ENCODE measurements at places on chromosomes 13 and 19.

DNA sequence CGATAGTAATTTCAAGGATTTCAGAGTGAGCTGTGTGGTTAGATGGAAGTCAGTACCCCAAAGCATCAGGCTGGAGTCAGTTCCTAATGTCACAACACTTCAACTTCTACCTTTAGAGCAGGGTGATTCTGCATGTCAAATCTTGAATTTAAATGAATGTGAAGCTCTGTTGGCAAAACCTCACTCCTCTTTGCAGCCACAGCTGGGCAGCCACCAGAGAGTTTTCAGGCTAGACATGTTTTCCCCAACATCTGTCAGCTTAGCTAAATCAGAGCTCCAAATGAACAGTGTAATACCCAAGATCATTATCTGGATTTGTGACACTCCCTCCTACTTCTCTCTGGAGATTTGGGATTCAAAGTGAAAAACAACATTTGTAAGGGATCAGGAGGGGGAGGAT, 33.7 kb upstream of the OLFM4 start:
- no peak for DNase-seq

GRCh38 chr19:6011794-6012193, 33.9 kb upstream of the RANBP3 start:
- DNase-seq = no peak

DNA sequence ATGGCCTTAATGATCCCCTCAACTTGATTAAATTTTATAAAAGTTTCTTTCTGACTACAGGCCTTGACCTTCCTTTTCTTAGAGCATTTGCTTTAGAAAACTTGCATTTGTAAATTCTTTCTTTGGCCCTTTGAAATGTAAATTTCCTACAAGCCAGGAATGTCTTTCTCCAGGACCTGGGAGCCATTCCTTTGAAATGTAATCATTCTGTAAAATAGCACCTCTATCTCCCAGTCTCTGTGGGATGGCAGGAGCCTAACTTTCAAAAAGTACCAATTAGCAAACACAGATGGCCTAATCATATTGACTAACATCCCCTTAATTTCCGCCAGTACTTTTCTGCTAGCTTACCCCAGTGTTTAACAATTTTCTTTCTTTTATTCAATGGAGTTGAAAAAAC, 1394.2 kb upstream of the ATXN8OS start:
- DNase-seq = no peak

DNA sequence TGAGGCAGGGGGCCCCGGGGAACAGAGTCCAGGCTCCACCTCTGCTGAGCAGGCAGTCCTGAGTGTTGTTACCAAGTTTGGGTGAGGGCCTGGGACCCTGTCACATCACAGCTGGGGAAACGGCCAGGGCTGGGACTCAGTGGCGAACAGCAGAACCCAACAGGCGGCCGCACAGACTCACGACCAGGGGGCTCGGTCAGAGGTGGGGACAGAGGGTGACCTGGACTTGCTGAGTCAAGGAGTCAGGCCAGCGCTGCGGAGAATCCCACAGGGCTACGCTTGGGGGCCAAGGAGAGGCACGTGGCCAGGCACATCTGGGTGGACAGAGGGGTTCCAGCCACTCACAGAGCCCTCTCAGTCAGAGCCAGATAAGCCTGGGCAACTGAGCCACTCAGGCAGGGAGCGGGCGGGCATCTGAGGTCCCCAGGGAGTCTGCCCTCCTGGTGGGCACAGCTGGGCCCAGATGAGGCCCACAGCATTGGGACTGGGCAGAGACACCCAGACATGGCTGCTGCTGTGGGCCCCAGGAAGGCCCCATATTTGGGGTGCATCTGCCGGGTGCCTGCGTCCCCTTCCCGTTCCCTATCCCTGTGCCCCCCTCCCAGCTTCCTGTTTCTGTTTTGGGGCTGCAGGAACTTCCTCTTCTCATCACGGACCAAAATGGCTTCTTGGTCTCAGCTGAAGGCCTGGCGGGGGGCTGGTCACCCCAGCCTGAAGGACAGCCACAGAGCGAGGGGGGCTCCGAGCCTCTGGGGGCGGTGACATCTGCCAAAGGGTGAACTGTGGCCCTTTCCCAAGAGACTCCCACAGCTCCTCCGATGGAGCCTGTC, 34.0 kb downstream of the CEBPA start:
- no peak for DNase-seq

DNA sequence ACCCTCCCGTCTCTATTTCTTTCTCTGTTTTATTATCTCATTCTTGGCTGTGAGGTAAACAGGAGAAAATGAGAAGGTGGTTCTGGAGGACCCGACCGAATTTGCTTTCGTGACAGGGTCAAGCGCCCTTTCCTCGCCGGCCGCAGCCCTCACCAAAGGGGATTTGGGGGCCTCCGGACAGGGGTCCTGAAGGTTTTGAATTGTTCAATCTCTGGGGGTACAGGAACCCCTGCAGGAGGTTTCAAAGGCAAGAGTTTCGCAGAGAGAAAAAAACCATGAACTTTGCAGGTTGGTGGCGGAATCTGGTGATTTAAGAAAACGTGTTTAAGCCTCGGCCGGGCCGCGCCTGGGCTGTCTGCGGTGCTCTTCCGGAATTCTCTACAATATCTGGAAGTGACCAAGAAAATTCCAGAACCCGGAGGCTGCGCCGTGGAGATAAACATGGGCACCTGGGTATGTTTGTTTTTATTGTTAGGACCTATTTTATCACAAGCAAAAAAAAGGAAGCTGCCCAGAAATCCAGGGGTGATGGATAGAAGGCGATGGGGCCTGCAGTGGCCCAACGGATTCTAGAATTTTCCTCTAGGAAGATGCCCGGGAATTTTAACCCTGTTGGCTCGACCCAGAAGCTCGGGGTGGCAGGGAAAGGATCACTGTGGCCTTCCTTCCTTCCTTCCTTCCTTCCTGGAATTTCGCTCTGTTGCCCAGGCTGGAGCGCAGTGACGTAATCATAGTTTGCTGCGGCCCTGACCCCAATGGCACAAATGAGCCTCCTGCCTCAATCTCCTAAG, 14.2 kb upstream of the PTBP1 start:
- DNase-seq = no peak

DNA sequence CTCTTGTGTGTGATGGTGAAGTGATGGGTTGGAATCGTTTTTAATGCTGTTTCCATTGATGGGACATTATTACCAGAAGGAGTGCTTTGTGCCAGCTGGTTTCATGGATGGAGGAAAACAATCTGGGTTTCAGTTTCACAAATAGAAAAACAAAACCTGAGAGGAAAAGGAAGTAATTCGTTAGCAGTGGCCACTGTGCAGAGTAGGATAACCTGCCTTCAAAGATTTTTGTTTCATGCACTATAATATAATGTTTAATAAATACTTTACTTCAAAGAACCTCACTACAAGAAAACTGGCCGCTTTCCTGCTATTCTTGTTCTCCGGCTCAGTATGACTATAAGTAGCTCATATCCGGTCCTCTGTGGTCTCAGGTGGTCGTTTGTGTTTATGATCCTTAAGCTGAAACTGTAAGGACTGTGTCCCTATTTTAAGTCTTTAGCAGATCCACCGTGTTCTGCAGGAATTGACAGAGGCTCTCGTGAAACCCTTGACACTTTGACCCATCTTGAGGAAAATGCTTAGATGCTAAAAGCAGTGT, 104.7 kb downstream of the GGACT start:
- DNase-seq = no peak

DNA sequence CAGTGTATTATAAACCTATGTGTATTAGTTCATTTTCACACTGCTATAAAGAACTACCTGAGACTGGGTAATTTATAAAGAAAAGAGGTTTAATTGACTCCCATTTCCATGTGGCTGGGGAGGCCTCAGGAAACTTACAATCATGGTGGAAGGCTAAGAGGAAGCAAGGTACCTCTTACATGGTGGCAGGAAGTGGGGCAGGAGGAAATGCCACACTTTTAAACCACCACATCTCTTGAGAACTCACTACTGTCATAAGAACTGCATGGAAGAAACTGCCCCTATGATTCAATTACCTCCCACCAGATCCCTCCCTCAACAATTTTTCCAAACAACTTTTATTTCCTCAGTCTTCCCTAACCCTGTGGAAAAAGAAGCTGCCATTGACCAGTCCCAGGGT, 14.5 kb upstream of the TPP2 start:
- no peak for DNase-seq

DNA sequence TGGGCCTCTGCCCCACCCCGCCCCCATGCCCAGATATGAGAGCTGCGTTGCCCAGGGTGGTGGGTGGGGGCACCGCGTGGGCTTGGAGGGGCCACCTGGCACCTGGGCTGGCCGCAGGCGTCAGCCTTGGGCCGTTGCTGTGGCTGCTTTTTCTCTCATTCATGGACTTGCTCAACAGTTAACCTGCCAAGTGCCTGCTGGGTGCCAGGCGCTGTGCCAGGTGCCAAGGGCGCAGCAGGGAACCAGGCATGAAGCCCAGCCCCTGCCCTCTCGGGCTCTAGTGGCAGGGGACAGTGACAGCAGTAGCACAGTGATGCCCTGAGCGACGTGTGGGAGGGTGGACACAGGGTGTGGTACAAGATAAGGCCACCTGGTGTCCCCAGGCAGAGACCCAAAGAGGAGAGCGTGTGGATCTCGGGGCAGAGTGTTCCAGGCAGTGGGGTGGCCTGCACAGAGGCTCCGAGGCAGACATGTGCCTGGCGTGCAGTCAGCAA, 28.1 kb downstream of the DHX34 start:
- no peak for DNase-seq

DNA sequence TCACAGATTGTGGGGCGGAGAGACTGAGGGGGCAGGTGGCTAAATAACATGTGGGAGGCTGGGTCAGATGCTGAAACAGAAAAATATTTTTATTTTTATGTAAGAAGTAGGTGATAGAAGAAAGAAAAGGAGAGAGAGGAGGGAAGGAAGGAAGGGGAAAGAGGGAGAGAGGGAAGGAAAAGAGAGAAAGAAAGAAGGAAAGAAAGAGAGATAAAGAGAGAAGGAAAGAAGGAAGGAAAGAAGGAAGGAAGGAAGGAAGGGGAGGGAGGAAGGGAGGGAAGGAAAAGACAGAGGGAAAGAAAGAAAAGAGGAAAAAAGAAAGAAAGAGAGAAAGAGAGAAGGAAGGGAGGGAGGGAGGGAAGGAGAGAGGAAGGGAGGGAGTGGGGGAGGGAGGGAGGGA, 224.9 kb downstream of the UQCRFS1 start:
- DNase-seq = no peak

- DNase-seq = no peak
These were observed 86.9 kb downstream of the ZNF254 start for GRCh38 chr19:24173882-24174281.

GRCh38 chr19:11338569-11339253, 746 bp downstream of the RAB3D start:
- no peak for DNase-seq

- DNase-seq = no peak
These were observed 30.1 kb upstream of the OLFM2 start for GRCh38 chr19:9966448-9966847.

- DNase-seq = no peak
These were observed 47.4 kb upstream of the KATNAL1 start for GRCh38 chr13:30354493-30355383.

GRCh38 chr13:75250526-75251178, 231.3 kb downstream of the TBC1D4 start:
- peak; percentile 53 for DNase-seq

DNA sequence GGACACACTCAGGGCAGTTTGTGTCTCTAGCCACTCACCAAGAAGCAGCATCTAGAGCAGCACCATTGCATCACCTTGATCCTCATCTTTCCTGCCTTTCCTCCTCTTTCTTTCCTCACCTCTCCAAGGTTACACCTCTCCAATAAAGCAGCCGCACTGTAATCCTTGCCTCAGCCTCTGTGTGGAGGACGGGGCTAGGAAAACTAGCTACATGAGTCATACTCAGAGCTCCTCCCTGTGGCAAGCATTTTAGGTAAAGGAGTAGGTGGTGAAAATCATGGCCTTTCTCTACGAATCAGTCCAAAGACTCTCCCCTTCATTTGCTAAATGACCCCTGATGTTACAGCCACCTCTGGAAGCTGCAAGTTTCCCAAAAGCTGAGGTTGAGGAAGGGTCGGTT, 108.9 kb downstream of the DNAJC15 start:
- peak; percentile 66 for DNase-seq

- no peak for DNase-seq
These were observed 1.3 kb downstream of the TSKS start for GRCh38 chr19:49761625-49762311.

- DNase-seq = no peak
These were observed 225.8 kb downstream of the GGACT start for GRCh38 chr13:100362781-100363180.

- no peak for DNase-seq
These were observed 5.8 kb upstream of the DYRK1B start for GRCh38 chr19:39839678-39840327.

- no peak for DNase-seq
These were observed 50.4 kb downstream of the MBNL2 start for GRCh38 chr13:97272526-97272925.

- no peak for DNase-seq
These were observed 23.4 kb downstream of the UBAC2 start for GRCh38 chr13:99224021-99224420.

- DNase-seq = no peak
These were observed 85.7 kb downstream of the RYR1 start for GRCh38 chr19:38519168-38519567.

GRCh38 chr19:54463531-54464043, at the start of gene LENG9:
LENG9 (minus strand) TSS chr19:54463778; CDS start chr19:54463526, 252 bp downstream.
- peak; percentile 98 for DNase-seq

GRCh38 chr13:101399365-101399764, 16.9 kb downstream of the NALCN start:
- DNase-seq = peak; percentile 46

DNA sequence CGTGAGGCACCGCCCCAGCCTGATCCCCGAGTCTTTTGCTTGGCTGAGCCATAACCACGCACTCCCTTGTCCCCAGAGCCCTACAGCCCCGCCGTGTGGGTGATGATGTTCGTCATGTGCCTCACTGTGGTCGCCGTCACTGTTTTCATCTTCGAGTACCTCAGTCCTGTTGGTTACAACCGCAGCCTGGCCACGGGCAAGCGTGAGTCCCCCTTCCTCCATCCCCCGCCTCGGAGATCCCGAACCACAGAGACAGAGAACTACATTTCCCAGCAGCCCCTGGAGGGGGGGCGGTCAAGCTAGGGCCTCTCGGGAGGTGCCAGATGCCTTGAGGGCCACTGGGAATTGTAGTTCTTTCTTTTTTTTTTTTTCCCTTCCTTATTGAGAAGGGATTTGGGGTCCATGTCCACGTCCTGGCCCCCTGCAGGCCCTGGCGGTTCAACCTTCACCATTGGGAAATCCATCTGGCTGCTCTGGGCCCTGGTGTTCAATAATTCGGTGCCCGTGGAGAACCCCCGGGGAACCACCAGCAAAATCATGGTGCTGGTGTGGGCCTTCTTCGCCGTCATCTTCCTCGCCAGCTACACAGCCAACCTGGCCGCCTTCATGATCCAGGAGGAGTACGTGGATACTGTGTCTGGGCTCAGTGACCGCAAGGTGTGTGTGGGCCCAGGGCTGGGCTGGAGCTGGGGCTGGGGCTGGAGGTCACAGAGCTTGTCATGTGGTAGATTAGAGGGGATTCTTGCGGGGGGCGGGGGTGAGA, 25.9 kb downstream of the GRIN2D start:
- DNase-seq = no peak

GRCh38 chr13:31029102-31029501, 96.6 kb downstream of the TEX26 start:
- no peak for DNase-seq

GRCh38 chr19:15154002-15154612, 46.7 kb downstream of the NOTCH3 start:
- peak; percentile 41 for DNase-seq
